ENCODE measurements at places on chromosomes 11 and 22.

DNA sequence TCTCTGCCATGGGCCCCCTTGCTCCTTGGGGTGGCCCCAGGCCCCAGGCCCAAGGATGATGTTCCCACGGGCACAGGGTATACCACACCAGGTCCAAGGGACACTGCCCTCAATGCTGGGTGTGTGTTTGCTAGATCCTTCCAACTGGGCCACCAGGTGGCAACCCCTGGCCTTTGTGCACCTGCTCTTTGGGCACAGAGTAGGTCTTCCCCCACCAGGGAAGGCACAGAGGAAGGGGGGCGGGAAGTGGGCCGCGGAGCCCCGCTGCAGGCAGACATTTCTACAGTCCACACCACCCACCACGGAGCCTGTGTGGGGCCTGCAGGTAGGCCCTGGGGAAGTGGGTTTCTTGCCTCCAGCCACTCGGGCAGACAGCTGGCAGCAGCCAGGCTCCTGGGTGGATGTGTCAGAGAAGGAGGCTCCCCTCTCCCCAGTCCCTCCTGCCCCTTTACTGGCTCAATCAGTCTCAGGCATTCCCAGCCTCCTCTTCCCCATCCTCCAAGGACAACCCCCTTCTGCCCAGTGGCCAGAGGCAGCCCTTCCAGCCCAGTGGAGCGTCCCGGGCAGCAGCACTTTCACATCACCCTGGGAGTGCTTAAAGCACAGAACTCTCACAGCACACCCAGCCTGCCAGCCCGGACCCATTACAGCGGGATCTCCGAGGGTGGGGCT, 21.6 kb downstream of the MAFF start:
- DNase-seq: no peak

GRCh38 chr11:32852207-32852606, 22.5 kb downstream of the PRRG4 start:
- DNase-seq: no peak

DNA sequence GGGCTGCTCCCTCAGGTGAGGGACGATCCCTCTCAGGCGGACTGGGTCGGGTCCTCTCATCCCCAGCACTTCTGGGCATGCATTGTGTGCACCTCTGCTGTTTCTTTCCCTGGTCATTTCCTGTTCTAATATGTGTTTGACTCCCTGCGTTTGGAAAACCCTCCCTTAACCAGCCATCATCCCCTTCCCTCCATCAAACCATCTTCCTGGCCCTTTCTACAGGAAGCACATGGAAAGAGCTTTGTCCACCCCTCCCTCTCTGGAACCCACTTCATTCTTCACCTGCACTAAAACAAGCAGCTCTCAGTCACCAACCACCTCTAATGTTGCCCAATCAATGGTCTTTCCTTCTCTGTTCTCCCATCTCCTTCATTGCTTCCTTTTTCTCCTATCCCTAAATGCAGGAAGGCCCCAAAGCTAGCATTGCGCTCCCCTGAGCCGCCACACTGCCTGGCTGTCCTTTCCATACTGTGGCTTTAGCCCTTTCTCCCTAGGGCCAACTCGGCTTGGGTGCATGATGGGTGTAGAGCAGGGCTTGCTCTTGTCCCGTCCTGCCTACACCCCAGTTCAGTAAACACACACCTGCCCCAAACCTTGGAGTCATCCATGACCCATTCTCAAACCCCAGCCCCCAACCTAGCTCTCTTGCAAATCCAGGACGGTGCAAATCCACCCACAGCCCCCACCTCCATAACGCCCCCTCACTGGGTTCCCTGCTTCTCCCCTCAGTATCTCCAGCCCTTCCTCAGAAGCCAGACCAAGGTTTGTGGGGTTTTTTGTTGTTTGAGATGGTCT, 5.4 kb upstream of the GAS2L1 start:
- DNase-seq: no peak

GRCh38 chr11:9269492-9270013, 4.4 kb upstream of the DENND5A start:
- DNase-seq: no peak

- no peak for DNase-seq
Observed at GRCh38 chr11:135031205-135031989, 619.4 kb upstream of the B3GAT1 start.

DNA sequence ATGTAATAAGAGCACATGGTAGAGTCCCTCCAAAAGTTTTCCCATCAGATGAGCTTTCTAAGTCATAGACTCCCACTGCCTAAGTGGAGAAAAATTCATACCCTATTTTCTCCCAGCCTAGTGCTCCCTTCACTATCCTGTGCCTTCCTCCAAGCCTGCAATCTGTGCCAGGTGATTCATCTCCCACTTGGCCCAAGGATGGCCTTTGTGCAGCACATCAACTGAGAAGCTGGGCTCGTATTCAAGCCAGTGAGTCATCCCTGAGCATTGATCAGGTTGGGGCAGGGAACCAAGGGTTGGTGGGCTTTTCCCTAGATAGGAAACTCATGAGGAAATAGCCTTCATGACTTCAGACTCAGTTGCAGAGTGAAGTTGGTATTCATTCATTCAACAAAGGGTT, 64.6 kb downstream of the PANX1 start:
- no peak for DNase-seq

GRCh38 chr11:69413015-69413801, 68.3 kb upstream of the LINC01488 start:
- no peak for DNase-seq

DNA sequence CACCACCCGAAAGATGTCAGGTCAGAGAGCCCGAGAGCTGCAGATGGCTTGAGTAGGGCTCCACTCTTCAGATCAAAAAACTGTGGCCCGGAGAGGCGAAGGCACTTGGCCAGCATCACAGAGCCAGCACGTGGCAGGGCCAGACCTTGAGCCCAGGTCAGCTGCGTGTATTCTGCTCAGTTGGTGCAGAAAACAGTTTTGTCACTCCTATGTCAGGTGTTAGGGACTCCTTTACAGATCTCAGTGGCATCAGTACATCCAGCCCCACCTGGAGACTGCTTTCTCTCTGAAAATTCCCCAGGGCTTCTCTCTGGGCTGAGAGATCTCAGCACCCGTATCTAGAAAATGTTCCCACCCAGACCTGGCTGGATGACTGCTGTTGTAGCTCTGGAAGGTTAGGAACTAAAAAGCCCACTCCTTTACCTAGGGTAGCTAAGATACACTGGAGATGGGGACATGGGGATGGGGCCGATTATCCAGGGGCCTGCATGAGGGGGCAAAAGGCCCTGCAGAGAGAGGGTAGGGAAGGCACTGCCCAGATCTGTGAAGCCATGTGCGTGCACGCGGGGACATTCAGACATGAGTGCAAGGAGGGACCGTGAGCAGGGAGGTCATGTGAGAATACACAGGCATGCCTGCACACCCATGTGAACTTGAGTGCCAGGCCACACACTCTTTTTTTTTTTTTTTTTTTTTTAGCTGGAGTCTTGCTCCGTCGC, 3.4 kb downstream of the APOA1 start:
- no peak for DNase-seq

DNA sequence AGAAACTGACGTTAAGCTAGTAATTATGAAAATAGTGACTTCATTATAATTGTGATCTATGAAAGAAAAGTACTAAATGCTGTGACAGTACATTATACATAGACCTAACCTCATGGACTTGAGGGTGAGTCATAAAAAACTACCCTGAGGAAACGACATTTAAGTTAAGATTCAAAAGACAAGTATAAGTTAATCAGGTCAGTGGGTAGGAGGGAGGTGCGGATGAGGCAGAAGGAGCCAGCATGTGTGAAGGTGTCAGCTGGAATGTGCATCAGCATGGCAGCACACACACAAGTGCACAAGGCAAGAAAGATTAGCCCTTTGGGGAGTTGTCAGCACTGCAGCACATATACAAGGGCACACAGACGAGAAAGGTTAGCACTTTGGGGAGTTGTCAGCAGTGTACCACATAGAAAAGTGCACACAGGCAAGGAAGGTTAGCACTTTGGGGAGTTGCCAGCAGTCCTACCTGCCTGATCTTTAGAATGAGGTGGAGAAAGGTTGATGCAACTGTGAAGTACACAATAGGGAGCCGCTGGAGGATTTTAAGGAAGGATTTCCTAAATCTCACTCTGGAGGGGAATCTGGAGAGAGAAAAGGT, 31.6 kb upstream of the CAVIN3 start:
- no peak for DNase-seq

DNA sequence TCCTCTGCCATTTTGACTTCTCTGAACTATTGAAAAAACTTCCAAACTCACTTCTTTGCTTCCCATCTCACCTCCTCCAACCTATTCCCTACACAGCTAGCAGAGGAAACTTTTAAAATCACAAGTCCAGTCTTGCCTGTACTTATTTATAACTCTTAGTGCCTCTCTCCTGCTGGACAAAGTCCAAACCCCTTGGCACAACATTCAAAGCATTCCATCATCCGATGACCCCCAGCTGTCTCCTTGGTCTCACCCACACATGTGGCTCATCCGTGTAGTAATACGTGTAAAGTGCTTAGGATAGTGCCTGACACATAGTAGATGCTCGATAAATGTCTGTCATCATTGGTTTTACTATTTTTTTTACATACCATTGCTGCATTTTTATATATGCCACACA, 101.4 kb downstream of the PARVA start:
- DNase-seq: no peak

DNA sequence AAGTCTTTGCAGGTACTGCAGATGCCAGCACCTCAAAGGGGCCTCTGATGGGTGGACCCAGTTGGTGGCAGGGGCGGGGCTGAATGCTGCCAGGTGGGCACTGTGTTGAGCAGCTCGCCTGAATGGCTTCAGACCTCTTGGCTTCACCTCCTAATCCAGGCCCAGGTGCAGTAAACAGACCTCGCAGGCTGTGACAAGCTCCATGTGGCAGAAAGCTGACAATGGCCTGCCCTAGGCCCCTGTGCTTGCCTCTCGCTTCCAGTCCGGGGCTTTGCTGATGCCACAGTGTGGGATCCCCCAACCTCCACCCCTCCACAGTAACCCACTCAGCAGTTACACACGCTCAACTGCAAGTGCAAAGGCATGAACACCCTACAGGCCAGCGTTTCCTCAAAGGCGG, 9.4 kb downstream of the IGLL1 start:
- no peak for DNase-seq

DNA sequence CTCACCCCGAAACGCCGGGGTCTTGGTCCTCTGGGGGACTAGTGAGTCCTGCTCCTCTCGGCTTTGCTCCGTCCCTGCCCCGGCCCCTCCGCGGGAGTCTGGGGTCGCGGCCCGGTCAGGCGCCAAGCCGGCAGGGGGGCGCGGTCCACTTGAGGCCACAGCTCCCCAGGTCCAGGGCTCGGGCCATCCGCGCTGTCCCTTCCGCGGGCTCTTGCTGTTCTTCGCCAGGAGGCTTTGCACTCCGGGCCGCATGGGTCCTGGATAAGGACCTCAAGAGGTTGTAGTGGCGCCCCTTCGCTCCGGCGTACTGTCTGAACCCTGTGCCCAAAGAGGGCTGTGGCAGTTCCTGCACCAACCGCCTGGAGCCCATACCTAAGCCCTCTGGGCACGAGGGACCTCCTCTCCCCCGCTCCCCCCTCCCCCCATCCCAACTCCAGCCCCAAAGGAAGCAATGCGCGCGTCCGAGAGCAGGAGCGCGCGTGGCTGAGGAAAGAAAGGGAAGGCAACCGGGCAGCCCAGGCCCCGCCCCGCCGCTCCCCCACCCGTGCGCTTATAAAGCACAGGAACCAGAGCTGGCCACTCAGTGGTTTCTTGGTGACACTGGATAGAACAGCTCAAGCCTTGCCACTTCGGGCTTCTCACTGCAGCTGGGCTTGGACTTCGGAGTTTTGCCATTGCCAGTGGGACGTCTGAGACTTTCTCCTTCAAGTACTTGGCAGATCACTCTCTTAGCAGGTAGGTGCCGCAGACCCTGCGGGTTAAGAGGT, at the start of gene ADM:
Gene ADM, plus strand, starts transcription at position 579 of the 767 bp plus-strand sequence. CDS start 628 bp downstream, outside the sequence.
- no peak for DNase-seq

- no peak for DNase-seq
Observed at GRCh38 chr11:131694526-131695424, 324.4 kb downstream of the NTM start.

DNA sequence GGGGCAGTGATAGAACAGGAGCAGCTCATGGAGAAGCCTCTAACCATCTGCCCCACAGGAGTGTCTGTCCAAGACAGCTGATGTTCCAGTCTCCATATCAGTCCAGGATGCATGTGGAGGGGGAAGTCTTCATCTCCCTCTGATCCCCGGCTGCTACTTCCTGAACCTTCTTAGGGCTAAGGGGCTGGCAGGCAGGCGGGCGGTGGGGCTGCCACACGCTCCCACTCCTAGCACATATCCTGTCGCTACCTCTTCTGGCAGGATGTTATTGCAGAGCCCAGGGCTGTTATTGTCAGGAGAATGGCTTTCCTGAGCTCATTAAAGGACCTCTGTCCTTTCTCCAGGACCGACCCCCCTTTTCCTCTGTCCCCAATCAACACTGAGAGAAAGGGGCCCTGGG, 25.4 kb downstream of the LRRC55 start:
- DNase-seq: no peak

DNA sequence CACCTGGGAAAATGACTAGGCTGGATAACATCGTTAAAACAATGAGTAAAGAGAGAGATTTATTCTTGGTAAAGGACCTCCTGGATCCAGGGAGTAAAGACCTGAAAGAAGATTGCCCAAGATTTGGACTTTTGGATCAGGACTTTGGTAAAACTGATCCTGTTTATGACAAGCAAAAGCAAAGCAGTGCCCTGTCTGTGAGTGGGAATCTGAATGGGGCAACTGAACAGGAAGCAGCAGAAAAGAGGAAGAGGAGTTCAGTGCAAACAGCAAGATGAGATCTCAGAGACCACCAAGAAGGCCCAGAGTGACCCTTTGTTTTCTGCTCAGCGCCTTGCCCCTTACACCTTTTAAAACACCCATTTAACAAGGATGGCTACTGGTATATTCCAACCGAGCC, 122.0 kb downstream of the VPREB1 start:
- no peak for DNase-seq

- no peak for DNase-seq
Observed at GRCh38 chr11:68680541-68681231, 3.7 kb upstream of the GAL start.

- DNase-seq: no peak
Observed at GRCh38 chr11:94895971-94896370, 77.4 kb downstream of the CWC15 start.

DNA sequence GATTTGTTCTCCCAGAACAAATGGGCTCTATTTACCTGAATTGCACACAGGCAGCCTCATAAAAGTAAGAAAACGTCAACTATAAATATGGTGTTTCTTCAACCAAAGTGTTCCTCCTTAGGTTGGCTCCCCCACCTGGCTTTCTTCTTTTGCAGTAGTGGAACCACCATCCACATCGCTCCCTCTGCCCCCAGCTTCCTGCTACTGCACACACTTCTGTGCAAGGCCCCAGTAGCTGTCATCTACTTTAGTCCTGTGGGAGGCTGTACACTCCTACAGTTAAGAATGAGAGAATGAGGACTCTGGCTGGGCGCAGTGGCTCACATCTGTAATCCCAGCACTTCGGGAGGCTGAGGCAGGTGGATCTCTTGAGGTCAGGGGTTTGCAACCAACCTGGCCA, 89.5 kb downstream of the BMAL1 start:
- no peak for DNase-seq
